CD8-positive, alpha-beta T cell (primary cell): ENCODE measurements at places on chromosomes 1 and 21.
A peak's percentile ranks its signal among the peaks of the same experiment; 100 is the strongest.

DNA sequence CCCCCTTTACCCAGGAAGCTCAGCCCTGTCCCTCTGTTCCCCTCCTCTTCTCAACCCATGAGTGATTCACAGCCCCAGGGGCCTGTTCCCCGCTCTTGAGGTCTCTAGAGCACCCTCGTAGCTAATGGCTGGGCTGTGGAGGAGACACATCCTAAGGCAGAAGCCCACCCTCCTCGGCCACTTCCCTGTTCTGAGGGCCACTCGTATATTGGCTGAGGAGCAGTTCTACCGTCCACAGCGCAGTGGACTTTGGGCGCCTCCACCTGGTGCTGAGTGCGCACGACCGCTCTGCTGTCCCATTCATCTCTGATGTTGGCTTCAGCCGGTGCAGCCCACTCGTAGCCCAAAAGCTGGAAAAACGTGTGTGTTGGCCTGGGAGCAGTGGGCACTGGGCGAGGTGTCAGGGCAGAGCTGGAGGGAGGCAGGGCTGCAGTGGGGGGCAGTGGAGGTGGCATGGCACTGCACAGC lies 24.5 kb upstream of the PKP1 start:
- DNase-seq = no peak

GRCh38 chr1:10635085-10635896 lies 160.5 kb downstream of the PEX14 start:
- no peak for DNase-seq

GRCh38 chr1:30824736-30825429 lies 67.3 kb upstream of the LAPTM5 start:
- DNase-seq = no peak

DNA sequence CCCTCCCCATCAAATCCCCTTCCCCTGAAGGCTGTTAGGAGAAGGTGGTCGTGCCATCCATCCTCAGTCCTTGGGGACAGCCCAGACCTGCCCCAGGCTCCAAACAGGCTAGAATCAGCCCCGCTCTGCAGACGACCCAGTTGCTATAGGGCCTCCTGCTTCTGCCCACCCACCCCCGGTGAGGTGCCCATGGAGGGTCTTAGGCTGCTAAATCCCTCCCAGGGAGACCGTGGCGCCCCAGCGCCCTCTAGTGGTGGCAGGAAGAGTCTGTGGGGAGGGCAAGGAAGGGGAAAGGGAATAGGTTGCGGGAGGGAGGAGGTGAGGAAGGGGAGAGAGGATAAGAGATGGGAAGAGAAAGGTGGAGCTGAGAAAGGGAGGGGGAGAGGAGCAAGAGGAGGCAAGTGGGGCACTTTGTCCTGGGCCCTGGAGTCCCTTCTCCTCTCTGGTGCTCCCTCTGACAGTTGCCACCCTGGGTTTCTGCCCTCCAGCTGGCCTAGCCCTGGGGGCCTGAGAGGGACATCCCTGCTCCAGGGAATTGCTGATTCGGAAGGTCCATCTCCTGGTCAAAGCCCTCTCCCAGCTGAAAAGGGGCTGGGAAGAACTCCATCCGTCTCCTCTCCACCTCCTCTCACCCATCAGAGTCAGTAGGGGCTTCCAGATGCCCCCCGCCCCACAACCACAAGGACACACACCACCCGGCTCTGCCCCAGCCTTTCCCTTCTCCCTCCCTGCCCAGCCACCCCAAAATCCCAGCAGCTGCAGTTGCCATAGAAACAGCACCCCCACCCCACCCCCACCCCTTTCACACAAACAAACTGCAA lies 55.4 kb downstream of the CAMK2N1 start:
- DNase-seq = no peak

GRCh38 chr1:39910263-39910662 lies 8.5 kb upstream of the MYCL start:
- DNase-seq = no peak

DNA sequence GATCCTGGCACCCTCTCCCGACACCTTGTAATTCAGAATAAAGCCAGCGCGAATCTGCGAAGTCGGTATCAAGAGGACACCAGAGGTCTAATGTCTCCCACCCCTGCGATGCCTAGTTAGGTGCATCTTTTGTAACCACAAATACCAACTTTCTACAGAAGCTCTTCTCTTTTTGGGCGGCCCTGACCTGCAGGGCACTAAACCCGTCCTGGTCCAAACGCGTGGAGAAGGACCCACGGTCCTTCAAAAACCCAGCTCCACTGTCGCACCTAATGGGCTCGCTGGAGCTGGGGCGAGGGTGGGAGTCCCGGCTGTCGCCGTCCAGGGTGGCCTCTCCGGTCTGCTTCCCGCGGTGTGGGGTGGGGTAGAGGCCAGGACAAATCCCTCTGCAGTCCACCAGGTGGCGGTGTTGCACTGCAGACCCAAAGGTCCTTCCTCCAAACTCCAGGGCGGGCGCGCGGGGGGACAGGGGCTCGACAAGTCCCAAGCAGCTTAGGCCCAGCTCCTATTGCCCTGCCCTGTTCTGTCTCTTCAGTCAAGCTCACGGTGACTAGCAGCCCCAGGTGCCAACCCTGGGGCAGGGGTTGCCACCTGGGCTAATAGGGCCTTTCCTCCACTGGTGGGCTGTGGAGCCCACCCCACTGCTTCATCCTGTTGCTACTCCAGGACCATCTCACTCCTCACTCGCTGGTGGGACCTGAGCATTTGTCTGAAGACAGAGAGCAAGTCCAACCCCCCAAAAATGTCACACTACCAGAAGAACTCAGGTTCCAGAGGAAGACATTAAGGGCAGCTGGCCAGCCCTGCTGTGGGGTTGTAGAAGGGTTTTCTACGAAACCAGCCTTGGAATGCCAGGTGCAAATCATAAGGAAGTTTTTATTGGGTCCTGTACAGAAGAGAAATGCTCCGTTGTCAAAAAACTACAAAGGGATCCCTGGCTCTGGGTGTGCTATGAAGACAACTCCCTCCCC lies 2.8 kb downstream of the HES3 start:
- peak; percentile 86 for DNase-seq

DNA sequence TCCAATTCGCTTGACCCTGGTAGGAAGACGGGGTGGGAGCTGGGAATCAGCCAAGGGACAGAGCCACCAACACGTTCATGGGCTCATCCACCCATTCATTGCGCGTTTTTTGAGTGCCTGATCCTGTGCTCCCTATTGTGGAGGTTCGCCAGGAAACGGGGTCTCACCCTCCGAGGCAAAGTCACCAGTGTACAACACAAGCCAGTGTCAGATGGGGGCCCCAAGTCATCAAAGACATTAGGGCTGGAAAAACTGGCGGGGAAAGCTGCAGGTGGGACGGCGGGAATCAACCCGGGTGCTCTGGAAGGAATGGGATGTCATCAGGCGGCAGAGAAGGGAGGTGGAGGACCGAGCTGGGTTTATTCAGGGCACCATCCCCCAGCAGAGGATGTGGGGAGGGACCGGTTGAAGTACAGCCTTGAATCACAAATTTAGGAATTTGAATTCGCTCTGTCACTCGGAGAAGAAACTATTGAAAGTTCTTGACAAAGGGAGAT lies 667 bp upstream of the NID1 start:
- DNase-seq = no peak

DNA sequence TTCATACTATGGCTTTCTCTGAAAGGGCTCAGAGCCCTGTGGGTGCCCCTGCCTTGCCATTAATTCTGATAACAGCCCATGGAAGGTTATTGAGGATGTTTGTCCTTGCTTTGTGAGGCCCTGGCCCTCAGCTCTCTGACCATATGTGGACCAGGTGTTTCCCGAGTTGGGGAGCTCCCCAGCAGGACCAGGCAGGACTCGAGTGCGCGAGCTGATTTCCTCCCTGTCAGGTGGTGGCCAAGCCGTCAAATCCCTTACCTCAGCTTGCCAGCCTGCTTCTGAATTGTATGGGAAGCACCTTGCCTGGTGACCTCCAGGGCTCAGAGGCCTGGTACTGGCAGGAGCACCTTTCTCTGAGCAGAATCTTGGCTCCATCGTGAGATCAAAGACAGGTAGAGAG lies 17.9 kb upstream of the SDE2 start:
- DNase-seq = no peak

GRCh38 chr1:176691251-176692228 lies 228.6 kb downstream of the PAPPA2 start:
- DNase-seq = no peak

DNA sequence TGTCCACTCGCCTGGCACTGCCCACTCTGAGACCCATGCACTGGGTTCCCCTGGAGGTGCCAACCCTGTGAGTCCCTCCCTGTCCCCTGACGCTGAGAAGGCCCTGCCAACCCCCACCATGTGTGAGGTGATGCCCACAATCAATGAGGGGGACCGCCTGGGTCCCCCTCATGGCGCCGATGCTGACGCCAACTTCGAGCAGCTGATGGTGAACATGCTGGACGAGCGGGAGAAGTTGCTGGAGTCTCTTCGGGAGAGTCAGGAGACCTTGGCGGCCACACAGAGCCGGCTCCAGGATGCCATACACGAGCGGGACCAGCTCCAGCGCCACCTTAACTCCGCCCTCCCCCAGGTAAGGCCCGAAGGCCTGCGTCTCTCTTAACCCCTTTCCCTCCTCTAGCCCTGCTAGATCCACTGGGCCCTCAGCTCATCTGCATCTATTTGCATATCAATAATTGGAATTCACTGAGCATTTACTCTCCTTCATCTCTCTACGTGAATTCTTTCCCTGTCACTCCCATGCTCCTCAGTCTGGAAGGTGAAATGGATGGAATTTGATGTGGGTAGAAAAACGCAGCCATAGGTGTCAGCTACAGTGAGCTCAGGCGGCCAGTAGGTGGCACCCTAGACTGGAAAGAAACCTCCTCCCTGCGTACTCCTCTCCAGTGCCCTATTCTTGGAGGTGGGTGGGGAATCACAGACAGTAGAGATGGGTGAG lies 12.8 kb downstream of the PPFIA4 start:
- DNase-seq = peak; percentile 43

- DNase-seq = no peak
Observed at GRCh38 chr1:234114648-234115307, 210.3 kb downstream of the SLC35F3 start.

- DNase-seq = no peak
Observed at GRCh38 chr1:157512036-157512969, 40.0 kb downstream of the FCRL5 start.

GRCh38 chr1:224435318-224435763 lies 744 bp upstream of the WDR26 start:
- DNase-seq = no peak

- DNase-seq = no peak
Observed at GRCh38 chr21:46667741-46668380, 32.4 kb downstream of the PRMT2 start.

- DNase-seq = no peak
Observed at GRCh38 chr1:25238046-25238445, 5.7 kb upstream of the SYF2 start.

GRCh38 chr1:214416417-214416816 lies 135.0 kb downstream of the PTPN14 start:
- no peak for DNase-seq

GRCh38 chr1:75514270-75514669 lies 96.6 kb downstream of the SLC44A5 start:
- DNase-seq = no peak

DNA sequence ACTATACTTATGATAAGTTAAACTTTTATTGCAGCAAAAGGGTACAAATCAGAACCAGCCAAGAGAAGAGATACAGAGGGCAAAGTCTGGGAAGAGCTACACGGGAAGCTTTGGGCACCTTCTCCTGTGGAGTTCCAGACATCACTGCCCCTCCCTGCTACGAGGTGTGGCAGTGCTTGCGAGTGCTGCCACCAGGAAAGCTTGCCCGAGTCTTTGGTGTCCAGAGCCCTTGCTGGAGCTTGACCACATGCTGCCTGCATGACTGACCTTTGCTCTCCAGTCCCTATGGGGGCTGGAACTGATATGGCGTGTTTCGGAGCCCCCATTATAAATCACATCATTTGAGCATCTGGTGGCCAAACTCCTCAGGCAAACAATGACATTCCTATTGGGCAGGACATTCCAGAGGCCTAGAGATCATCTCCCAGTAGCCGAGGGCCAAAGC lies 23.4 kb downstream of the PLEKHO1 start:
- no peak for DNase-seq

DNA sequence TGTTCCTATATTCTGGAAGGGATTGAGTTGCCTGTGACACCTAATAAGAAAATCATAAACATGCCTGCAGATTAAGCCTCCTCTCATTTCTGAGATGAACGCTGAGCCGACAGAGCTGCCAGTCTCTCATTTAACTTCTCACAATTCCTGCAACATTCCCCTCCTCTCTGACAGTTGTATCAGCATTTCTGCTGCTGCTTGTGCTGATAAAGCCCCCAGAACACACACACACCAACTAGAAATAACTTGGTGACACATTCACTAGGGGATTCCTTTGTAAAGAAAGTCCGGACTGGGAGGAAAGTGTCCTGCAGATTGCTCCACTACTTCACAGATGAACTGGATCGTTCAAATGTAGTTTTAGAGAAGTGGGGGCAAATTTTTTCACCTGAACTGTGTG lies 437.3 kb downstream of the PLA2G4A start:
- DNase-seq = no peak
